Activated CD4-positive, alpha-beta T cell treated with anti-CD3 and anti-CD28 coated beads, Interleukin-2, amount 10 ng/mL, durations not matched to agents 7 days and 5 days (primary cell): ENCODE measurements at places on chromosomes 12 and 14.

DNA sequence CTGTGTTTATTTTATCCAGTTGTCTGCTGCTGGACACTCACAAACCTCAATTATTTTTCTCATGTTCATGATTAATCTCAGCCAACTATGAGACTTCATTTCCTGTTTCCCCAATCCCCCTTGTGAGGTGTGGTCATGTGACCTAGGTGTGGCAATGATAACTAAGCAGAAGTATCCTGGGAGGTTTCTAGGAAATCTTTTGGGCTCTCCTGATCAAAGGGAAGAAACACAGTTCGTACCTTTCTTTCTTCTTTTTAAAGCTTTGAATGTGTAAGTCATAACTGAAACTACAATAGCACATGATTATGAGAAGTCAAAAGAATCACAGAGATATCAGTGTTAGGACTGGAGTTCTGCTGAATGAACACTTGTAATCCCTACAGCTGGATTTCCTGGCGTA, 34.4 kb upstream of the MANSC4 start:
- no peak for DNase-seq

DNA sequence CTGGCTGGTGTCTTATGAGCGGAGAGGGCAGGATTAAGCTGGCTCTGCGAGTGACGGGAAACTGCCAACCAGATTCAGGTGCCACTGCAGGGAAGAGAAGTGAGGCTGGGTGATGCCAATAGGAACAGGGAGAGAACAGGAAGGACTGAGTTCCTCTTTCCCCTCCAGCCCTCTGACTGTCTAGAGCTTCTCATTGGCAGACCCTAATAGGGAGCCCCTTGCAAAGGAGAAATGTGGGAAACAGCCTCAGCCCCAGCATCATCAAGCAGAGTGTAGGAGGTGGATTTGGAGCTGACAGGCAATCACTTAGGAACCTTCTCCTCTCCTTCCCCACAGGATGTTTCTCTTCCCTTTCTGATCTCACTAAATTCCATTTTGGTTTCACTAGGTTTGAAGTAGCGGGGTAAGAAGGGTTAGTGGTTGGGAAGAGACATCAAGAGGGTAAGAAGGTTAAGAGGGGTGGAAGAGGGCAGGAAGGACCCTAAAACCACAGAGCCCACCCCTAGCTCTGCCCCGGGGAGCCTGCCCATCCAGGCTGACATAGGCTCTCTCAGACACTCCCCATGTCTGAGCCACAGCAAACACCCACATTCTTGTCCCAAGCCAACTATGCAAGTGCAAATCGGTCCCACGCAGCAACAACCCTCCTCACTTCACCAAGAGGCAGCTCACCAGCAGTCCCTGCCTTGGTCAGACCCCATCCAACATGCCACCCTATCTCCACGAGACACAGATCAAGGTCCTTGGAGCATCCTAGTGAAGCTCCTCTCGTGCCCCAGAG, 111.1 kb downstream of the STAB2 start:
- no peak for DNase-seq

DNA sequence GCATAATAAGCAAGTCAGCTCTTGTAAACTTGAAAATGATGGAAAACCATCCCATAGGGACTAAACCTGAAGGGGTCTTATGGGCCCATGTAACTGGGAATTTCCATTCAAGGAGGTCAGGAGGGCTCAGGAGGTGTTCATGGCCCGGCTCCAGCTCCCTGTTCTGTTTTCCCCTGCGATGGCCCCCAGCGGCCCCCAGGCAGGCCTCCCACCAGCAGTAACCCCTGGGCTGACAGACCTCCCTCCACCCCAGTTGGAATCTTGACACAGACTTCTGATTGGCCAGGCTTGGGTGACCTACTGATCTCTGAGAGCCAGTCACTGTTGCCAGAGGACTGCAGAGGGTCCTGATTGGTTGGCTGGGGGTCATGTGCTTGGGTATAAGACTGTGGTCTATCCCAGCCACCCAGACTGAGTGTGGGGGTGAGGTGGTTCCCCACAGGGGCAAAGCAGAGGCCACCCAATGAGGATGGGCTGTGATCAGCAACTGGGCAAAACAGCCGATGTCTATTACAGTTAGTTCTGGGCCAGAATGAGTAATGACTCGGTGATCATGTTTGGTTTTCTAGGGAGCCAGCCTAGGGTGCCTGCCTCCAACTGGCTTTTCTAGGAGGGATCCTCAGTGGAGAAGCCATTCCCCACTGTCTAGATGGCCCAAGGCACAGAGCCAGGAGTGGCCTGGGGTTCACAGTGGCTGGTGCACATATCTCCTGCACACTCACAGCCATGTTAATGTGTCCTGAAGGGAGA, 27.0 kb downstream of the RHOF start:
- no peak for DNase-seq

DNA sequence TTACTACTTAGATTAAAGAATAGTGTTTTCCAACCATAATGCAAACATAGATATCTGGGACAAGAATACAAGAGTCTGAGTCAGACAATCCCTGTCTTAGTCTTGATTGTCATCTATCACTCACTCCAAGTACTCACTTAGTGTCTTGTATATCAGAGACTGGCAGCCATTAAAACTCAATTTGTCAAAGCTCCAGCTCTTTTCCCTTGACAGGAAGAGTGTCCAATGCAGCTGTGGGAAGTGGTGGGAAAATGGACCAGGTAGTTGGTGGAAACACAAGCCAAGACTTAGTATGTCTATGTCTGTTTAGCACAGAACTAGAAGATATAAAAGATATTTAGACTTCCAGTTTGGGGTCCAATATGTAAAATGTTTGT, 271.6 kb upstream of the CLEC14A start:
- DNase-seq: no peak

GRCh38 chr12:96219700-96220206, 25.6 kb downstream of the ELK3 start:
- DNase-seq: no peak

DNA sequence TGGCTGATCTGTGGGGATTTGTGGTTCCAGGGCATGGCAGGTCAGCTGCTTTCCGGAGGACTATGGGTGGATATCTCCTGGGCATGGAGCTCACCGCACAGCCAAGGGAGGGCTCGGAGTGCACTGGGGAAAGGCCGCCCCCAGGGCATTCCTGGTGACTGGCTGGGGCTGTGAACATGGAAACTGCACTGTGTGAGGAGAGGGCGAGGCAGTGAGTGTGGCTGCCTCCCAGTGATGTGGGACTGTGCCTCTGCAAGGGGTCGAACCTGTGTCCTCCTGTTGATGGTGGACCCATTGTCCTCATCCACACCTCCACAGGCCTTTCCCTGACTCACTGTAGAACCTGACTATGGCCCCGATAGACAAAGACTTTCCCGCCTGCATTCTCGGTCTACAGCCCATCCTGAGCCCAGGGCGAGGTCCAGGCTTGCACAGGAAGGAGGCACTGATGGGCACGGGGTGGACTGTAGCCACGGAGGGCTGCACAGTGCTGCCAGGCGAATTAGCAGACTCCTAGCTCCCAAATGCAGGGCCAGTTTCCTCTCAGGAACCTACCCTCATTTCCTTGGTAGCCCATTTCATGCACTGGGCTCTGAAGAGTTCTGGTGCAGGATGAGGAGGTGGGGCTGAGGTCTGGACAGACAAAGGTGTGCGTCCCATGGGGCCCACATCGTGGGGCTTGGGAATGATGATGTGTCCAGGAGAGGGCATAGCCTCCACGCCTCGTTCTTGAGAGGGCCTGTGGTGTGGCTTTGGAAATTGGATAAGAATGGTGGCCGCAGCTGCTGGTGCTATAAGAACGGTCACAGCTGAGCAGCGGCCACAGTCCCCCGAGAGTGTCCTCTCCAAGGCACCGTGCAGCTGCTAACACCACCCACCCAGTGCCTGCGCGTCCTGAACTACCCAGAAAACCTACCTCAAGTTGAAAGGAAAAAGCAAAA, 415.1 kb downstream of the TMEM121 start:
- DNase-seq: no peak

DNA sequence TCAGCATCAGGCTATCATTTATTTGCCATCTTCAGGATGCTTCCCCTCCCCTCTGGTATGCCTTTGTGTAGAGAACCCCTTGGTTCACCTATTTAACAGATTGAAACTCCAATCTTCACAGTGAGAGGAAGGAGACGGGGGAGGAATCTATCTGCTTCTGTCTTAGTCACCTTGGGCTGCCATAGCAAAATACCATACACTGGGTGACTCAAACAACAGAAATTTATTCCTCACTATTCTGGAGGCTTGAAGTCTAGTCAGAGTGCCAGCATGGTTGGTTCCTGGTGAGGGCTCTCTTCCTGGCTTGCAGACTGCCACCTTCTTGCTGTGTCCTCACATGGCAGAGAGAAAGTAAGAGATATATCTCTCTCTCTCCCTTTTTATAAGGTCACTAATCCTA, 13.5 kb upstream of the EML1 start:
- DNase-seq: no peak

DNA sequence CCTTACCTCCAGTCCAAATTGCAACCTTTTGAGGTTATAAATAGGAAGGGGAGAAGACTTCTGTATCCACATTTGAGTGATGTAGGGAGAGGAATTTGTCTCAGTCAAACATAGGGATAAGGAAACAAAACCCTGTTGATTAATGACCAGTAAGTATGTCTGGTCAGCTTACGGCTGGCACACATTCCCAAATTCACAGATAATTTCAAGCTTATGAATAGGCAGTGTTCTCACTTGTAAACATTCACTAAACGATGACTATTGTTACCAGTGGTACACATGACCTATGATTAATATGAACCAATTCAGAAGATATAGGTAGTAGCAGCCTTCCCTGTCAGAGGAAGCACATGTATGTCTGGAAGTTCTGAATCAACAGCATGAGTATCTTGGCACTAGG, 33.0 kb upstream of the SLC5A8 start:
- DNase-seq: no peak

DNA sequence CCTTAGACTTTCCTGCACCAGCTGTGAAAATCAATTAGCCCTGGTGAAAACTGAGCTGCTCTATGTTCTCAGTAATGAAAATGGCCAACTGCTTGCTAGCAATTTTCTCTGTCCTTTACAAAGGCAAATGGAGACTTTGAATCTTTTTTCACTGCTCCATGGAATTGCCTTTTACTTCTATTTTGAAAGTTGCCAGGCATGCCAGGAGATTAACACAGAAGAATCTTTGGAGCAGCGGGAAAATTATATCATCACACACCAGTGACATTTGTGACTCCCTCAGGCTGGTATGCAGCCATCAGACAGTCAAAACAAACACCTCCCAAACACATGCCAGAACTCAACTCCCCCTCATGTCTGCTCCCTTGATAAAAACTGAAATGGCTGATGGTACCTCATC, 872.0 kb upstream of the FLRT2 start:
- no peak for DNase-seq

DNA sequence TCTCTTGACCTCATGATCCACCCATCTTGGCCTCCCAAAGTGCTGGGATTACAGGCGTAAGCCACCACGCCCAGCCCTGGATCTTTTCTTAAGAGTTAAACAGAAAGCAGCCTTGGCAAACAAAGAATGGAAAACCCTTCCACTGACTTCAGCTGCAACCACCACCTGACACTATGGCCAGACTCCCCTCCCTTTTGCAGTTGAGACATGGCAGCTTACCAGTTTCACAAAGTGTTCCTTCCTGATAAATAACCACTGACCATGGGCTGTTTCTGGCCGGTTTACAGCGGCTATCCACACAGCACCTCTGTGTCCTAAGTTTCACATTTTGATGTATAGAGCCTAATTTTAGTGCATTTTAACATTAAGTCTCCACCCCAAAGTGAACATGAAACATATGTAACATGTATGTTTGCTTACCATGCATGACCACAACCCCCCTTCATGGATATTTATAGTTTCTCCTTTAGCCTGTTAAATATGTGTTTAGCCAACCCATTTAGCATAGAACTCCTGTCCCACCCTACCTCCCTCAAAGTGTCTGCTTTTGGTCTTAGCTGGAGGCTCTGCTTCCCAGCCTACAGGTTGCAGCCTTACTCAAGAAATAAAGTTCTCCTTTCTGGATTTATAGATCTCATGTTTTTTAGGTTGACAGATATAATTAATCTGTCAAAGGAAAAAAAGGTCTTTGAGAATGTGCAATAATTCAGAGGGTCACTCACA, 32.7 kb upstream of the RAB21 start:
- DNase-seq: no peak

DNA sequence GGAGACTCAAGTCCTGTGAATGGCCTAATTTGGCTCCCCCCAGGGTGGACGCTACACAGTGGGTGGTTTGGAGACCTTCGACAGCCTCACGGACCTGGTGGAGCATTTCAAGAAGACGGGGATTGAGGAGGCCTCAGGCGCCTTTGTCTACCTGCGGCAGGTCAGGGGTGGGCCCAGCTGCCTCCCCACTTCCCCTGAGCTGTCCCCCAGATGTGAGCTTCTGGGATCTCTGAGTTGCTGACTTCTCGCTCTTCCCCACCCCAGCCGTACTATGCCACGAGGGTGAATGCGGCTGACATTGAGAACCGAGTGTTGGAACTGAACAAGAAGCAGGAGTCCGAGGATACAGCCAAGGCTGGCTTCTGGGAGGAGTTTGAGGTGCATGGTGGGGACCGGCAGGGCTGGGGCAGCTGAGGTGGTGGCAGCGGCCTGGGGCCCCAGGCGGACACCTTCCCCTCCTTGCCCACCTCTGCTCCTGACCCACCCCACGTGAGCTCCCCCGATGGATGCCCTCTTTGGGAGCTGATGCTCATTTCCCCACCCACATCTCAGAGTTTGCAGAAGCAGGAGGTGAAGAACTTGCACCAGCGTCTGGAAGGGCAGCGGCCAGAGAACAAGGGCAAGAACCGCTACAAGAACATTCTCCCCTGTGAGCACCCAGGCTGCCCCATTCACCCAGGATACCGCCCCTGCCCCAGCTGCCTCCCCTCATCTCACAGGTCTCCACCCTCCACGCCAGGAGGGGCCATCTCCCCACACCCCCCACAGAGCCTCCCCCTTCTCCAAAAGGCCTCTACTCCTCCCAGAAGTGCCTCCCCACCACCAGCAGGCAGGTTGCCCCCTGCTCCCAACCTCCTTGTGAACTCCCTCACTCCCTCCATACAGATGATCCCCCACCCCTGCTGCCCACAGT, 4.2 kb downstream of the PTPN6 start:
- DNase-seq: no peak

GRCh38 chr14:81618695-81619094, 85.0 kb upstream of the SEL1L start:
- DNase-seq: no peak

GRCh38 chr12:7162691-7163114, 26.8 kb upstream of the PEX5 start:
- peak; percentile 19 for DNase-seq
